ENCODE measurements at places on chromosomes 5 and 9.

DNA sequence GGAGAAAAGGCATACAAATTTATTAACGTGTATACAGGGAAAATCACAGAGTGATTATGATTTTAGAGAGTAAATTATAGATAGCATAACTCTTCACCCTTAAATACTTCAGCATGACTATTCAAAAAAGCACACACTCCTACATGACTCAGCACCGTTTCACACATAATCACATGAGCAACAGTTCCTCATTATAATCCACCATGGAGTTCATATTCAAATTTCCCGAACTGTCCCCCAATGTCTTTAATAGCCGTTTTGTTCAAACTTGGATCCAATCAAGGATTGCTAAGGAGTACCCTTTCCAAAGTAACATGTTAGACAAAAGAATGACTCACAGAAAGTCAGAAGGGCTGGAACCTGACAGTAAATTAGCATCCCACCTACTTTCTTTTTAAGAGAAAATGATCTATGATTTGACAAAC is 32.1 kb downstream of the RAPGEF1 start:
- peak; percentile 71 for DNase-seq

DNA sequence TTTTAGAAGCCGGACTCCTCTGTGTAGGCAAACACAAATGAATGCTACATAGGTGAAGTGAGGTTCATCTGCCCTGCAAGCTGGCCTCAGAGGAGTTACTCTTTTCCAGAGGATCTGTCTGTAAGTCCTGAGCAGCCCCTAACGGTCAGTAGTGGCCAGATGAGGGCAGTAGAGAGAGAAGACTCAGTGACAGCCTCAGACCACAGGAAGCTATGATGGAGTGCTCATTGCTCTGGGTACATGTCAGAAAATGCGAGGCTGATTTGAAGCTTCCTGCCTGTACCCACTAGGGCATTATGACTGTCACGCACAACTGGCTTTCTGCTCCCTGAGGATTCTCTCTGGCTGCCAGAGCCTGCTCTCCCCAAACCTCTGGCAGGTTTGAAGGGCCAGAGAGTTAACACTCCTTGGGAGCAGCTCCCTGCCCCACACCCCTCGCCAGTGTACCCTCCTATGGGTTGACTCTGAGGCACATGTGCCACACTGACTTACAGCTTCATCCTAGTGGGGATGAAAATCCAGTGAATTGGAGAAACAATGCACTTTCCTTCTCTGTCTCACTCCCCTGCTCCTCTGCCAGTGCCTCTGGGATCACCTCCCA is 141.5 kb downstream of the GABRG2 start:
- no peak for DNase-seq

- DNase-seq = no peak
Observed at GRCh38 chr5:148843510-148844318, 17.3 kb downstream of the ADRB2 start.

DNA sequence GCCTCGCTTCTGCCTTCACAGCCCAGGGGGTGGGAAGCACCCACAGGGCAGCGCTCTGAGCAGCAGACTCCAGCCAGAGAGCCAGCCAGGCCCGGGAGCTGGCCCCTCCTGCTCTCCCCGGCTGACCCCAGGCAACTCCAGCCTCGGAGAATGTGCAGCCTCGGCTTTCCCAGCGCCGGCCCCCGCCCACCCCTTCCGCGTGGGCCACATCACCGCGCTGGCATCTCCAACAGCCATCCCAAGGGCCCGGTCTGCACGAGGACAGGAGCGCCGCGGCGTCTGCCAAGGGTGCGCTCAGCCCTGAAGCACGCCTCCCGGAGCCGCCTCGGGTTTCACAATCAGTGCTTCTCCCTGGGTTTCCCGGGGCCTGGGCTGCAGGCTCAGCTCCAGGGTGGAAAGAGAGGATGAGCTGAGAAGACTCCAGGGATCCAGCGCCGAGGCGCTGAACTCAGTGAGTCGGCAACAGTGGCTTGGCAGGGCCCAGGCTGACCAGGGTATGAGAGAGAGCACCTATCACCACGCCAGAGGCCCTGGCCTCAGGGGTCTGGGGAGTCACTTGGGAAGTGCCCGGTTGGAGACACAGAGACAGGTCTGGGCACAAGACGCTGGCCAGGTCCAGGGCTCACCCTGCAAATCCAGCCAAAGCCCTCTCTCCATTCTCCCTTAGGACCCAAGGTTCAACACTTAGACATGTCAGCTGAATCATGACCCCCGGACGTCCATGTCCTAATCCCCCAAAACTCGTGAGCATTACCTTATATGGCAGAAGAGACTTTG is 79.6 kb downstream of the ADAMTS2 start:
- DNase-seq = peak; percentile 85

DNA sequence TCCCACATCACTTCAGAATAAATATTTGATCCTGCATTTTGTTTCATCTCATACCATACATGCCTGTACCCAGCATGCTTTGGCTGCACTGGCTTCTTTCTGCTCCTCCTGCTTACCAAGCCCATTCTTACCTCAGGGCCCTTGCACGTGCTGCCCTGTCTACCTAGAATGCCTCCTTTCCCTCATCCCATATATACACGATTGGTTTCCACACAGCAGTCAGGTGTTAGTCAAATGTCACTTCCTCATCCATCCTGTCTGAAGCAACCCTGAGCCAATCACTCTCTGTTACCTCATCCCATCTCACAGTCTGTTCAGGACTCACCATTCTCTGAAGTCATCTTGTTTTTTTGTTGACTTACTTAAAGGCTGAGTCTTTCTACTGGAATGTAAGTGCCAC is 30.3 kb downstream of the CAST start:
- no peak for DNase-seq

GRCh38 chr5:86623785-86624483 is 6.2 kb downstream of the COX7C start:
- no peak for DNase-seq

GRCh38 chr5:38167562-38167996 is 90.8 kb upstream of the EGFLAM start:
- DNase-seq = no peak

DNA sequence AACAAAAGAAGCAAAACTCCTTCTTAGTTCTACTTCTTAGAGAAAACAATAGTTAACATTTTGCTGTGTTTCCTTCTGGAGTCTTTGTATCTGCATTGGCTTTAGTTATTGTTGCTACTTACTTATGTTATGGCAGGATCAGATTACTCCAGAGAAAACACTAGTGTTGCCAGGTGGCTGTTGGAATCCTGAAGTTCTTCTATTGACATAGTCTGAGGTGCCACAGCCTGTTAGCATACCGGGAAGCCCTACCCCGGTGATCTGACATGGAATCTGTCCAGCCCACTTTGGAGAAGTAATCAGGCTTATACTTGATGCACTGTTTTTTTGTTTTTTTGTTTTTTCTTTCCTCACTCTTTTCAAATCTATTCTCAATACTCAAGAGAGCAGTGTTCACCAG is 68.5 kb upstream of the CEP78 start:
- DNase-seq = no peak

DNA sequence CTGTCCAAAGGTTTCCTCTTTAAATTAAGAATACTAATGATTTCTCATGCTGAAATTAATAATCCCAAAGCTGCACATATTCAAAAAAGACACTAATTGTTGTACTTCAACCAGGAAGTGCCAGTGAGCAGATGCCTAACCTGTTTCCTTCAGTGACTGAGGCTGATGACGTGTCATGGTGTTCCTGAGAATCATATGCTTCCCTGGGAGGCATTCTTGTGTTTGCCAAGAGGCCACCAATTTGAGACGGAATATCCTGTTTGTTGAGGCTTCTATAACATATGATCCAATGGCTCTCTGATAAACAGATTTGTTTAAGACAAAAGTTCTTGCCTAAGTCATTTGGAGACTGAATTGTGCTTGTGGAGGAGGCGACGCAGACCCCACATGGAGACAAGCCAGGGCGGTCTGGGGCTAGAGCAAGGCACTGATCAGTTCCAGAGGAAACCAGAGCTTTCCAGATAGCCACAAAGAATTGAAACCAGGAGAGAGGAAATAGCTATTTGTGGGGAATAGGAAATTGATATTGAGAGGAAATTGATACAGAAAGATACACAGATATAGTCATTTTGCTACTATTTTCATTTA is 66.4 kb upstream of the ZNF608 start:
- DNase-seq = no peak

DNA sequence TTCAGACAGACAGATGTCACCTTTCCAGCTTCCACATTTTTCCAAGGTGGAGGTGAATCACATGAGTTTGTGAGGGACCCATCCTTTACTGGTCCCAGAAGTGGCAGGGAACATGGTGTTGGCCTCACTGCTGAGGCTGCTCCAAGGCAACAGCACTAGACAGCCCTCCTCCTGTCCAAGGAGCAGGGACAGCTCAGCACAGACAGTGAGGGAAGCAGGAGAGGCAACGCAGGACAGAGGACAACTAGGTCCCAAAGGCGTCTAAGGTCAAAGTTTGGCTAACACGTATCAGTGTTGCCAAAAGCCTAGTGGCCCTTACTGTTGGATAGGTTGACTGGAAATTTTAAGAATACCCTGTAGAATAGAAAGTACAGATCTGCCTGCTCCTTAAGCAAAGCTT is 251.7 kb upstream of the PANK3 start:
- DNase-seq = no peak

- DNase-seq = no peak
Observed at GRCh38 chr5:137090721-137091120, 408.4 kb downstream of the SPOCK1 start.

DNA sequence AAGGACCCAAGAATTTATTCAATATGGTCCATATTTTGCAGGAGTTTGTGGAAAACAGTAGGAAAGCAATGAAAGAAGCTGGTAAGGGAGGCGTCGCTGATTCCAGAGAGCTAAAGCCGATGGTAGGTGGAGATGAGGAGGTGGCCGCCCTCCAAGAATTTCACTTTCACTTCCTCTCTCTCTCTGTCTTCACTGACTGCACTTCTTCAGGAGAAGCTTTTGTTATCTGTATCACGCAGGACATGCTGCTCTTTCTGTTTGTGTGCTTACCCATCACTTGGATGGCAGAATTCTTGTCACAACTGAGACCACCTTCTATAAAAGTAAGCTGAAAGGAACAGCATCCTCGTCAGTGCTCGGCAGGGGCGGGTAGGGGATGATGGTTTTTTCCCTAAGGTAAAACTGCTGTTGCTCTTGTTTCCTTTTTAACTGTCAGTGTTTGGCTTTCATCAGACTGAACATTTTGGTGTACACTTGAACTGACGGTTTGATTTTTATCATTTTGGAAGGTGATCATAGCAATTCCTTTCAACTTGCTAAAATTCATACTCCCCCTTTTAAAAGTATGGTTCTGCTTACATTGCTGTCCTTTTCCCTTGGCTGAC is 62.4 kb upstream of the FSD1L start:
- no peak for DNase-seq

- no peak for DNase-seq
Observed at GRCh38 chr9:75607521-75607920, 283.0 kb upstream of the PCSK5 start.

DNA sequence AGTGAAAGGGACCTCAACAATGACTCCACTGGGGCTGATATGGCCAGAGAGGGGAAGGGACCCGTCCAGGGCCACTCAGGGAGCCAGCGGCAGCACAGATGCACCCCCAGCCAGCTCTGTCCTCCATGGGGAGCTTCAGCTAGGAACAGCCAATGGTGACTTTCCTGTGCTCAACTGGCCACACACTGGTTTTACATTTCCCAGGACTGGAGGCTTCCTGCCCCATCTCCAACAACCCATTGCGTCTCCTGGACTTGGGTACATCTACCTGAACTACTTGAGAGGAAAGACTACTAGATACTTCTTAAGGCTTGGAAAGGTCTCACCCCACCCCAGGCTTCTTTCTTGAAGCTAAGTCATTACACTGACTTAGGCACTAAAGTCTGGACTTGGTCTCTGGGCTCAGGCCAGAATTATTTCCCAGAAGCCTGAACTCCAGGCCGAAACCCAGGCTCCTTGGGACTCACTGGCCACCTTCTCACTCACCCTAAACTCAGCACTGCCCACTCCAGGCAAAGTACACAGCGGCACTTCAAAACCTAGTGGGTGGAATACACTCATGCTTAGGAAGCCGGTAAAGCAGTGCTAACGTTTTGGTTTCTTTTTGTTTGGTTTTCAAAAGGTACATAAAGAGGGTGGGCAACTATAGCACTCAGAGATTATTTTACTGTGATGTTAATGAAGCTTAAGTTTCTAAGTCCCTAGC is 1.5 kb downstream of the IGFBPL1 start:
- DNase-seq = no peak

DNA sequence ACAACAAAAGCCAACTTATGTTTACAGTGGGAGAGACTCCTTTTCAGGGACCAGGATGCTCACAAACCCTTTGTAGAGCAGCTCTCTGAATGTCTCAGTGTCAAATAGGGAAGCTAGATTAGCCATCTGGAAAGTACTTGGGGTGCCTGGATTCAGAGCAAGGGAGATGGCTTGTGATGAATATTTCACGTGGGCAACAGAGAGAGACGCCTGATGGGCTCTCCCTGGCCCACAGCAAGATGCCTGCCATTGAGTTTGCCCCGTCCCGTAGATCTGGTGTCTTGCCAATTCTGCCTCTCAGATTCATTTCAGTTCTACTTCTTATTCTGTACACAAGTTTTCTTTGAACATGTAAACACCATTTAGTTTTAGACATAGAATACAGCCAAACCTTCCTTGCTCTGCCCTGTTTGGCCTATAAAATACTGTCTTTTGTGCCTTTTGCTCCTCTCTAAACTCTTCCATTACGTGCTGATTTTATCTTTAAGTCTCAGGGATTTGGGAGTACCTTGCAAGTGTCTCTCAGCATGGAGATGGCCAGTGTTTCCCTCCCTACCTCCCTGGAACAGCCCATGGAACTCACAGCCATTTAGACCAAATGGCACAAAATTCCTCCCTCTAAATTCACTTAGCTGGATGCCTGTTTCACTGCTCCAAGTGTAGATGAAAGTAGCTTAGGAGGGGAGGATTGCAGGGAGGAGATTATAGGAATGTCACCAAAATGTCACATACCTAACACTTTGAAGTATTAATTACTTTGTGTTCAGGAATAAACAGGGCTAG is 234.3 kb downstream of the SAXO1 start:
- no peak for DNase-seq

DNA sequence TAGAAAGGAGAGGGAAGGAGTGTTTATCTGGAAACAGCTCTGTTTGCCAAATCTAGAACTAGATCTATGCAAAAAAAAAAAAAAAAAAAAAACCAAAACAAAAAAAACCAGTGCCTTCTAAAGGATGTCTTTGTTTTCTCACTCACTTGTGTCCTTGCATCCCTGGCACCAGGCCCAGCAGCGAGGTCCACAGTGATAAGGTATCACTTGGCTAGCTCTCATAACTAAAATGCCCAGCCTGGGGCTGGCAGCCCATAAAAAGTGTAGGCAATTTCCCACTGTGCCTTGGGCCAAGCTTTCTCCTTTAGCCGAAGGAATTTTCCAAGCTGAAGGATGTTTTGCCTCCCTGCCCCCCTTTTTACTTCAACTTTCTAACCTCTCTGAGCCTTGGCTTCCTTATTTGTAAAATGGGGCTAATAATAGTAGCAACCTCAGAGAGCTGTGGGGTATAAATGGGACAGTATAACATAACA is 20.8 kb downstream of the RGS3 start:
- no peak for DNase-seq

GRCh38 chr9:90433398-90433941 is 209.2 kb downstream of the DIRAS2 start:
- peak; percentile 90 for DNase-seq

- no peak for DNase-seq
Observed at GRCh38 chr9:116209414-116210116, 56.0 kb downstream of the PAPPA start.
